ENCODE measurements at places on chromosomes 7 and 10.

GRCh38 chr10:102831322-102832071 lies 5.7 kb downstream of the CYP17A1 start:
- no peak for DNase-seq

DNA sequence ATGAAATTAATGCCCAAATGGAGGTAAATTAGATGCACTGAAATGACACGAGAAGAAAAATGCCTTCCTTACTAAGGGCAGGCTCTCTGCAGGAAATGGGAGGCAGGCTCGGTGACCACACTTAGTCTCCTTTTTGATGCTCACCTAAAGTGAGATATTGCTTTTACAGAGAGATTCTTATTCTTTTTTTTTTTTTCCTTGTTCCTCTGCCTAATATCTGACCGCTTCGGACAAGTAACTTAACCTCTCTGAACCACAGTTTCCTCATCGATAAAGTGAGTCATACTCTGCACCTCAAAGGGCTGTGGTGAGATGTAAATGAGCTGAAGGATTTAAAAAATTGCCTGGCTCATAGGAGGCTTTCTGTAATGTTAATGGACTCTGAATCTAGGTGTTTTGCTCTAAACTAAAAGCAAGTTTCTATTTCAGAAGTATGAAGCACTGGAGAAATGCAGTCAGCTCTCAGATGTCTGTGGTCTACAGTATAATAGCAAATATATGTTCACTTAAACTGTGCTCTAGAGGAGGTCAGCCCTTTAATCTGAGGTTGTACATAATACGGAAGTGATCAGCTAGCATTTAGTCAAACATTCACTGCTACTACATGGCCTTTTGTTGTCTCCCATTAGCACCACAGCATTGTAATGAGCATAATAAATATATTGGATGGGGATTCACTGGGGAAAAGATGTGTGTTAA lies 23.2 kb downstream of the NKX2-3 start:
- no peak for DNase-seq

DNA sequence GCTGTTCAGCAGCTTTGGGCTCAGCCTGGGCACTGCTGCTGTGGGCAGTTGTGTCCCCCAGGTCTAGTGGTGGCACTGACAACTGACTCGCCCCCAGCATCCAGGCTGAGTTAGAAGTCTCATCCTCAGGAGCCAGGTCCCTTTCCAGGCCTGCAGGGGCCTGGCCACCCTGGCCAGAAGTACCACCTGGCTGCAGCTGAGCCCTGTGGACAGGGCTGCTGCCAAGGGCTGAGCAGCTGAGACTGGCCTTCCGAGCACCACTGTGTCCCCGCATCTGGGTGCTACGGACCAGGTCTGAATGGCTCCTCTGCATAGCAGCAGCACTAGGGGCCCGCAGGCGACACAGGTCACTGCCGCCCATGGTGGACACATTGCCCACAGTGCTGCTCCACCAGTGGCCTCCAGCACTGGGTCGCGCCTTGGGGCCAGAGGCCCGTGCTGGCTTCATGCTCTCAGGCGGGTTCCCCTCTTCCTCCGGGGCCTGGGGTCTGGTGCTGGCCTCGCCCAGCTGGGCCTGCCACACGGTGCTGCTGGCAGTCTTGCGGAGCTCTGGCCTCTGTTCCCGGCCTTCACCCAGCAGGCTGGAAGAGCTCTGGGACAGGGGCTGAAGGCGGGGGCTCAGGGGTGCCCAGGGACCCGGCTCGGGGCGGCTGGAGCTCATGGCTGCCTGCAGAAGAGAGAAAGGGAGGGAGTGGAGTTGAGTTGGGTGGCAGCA lies 6.2 kb downstream of the GPRIN2 start:
- DNase-seq = no peak

GRCh38 chr10:76393875-76394706 lies 962.7 kb downstream of the LRMDA start:
- no peak for DNase-seq

- no peak for DNase-seq
Measured at GRCh38 chr7:151524331-151524730, 4.6 kb upstream of the RHEB start.

- no peak for DNase-seq
Measured at GRCh38 chr7:91609525-91609924, 271.0 kb downstream of the MTERF1 start.

DNA sequence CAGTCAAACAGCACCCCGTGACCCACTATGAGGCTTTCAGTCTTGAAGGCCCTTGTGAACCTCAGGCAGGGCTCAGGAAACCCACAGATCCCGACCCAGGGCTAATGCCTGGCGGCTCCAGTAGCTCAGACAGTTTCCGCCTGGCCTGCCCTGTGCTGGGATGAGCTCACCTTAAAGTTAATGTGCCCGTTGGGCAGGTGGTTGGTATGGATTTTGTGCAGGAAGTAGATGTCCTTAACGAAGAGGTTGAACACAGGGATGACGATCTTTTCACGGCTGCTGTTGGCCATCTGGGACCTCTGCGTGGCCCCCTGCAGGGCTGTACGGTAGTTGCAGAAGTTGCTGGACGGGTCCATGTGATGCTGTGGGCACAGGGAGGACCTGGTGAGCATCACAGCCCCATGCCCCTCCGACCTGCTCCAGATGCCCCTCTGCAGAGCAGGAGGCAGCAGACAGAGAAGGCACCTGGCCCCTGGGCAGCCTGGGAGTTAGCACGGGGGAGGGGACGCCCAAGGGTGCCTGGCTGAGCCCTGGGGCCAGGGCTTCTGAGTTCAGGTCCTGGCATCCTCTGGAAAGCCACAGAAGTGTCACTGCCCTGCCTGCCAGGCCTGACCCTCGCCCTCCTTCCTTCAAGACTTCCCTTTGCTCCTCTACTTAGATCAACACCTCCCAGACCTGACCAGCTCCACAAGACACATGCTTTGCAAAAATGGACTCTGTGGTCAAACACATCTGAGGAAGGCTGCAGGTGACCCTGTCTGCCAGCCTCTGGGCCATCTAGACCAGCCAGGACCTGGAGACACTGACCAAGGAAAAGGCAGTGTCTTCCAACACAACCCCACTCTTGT lies 59.8 kb downstream of the CSGALNACT2 start:
- DNase-seq = no peak

- DNase-seq = no peak
Measured at GRCh38 chr7:43118313-43118712, 5.9 kb downstream of the HECW1 start.

DNA sequence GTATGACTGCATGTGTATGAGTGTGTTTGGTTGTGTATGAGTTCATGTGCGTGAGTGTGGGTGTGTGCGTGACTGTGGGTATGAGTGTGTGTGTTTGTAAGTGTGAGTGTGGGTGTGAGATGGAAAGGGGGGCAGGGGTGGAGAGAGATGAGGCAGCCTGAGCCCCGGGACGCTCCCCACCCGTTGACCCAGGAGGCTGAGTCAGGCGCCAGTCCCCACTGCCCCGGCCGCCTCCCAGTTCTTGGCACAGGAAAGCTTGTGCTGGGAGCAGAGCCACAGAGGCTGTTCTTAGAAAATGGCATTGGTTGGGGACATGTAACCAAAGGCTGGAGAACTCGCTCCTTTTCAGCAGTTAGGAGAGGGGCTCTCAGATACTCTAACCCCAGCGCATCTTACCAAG lies 27.8 kb upstream of the NUB1 start:
- no peak for DNase-seq

DNA sequence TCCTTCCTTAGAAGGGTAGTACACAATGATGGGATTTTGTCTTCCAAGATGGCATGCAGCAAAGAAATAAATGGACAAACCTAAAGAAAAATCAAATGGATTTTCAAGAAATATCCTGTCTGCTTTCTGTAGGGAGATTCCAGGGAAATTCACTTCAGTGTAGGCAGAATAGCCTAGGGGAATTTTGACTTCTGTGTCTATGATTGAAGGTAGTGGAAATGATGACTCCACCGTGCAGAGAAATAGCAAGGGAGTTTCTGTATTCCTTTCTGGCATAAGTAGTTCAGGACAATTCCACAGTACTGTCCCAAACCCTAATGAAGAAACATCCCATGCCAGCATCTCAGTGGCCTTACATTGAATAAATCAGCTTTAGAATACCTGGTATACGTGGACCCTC lies 9.5 kb downstream of the ATOH7 start:
- no peak for DNase-seq
